ENCODE measurements at places on chromosomes 5 and 9. TPM values are rescaled to one million over a fixed set of nuclear protein-coding genes. Genes with fewer than 3 reads are reported as not detected.

GRCh38 chr9:124216474-124217176, 41.1 kb upstream of the NEK6 start:
- H3K4me3 ChIP-seq = peak overlapping the region; percentile 72
- peaks cover 57% of the 10 kb centered on the region for H3K4me1 ChIP-seq
- peaks cover 6% of the 10 kb centered on the region for H3K27me3 ChIP-seq

DNA sequence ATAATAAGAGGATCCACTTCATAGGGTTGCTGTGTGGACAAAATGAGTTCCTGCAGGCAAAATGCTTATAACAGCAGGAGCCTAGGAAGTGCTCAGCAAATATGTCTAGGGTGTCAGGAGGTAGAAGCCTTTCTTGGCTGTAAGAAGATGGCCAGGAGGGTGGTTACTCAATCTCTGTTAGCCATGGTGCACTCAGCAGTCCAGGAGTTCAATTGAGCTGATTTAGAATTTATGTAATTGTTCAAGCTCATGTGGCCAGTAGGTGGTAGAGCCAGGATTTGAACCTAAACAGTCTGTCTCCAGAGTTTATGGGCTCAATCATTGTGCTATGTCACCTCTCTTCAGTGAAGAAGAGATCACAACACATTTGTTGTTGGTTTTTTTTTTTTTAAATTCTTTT, 381.2 kb downstream of the KIF4B start:
- H3K4me3 ChIP-seq = no peak overlapping the region
- no peaks in the 10 kb centered on the region for H3K36me3 ChIP-seq
- H3K27me3 ChIP-seq = peaks cover 3% of the 10 kb centered on the region
- no peak overlapping the region for H3K27ac ChIP-seq
- H3K4me1 ChIP-seq = no peaks in the 10 kb centered on the region

DNA sequence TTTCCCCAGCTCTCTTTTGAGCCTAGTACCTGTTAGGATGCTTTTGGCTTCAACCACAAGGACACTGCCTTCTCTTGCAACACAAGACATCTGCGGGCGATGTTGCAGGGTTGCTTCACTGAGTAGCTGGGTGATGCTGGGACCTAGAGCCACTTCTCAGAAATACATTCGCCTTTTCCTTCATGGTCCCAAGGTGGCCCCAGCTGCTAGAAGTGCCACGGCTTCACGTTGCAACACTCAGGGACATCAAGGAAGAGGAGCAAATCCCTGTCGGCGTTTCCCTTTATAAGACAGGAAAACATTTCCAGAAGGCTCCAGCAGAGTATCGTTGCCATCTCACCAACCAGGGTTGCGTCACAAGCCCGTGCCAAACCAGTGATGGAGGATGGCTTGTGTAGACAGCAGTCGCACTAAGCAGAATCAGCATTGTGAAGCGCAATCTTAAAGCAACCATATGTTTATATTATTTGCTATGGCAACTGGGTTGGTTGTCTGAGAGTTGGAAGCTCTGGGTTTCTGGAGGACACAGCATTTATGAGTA, 62.7 kb downstream of the ANKRD33B start:
- DNase-seq = no peak
- H3K4me1 ChIP-seq = peaks cover 32% of the 10 kb centered on the region
- H3K27me3 ChIP-seq = no peaks in the 10 kb centered on the region

GRCh38 chr5:7897014-7897600, 28.2 kb downstream of the MTRR start:
- H3K27ac ChIP-seq = no peak overlapping the region
- H3K27me3 ChIP-seq = no peaks in the 10 kb centered on the region
- H3K4me1 ChIP-seq = peaks cover 8% of the 10 kb centered on the region
- H3K4me3 ChIP-seq = no peak overlapping the region

The ADCY2 gene
- total RNA-seq = not detected

DNA sequence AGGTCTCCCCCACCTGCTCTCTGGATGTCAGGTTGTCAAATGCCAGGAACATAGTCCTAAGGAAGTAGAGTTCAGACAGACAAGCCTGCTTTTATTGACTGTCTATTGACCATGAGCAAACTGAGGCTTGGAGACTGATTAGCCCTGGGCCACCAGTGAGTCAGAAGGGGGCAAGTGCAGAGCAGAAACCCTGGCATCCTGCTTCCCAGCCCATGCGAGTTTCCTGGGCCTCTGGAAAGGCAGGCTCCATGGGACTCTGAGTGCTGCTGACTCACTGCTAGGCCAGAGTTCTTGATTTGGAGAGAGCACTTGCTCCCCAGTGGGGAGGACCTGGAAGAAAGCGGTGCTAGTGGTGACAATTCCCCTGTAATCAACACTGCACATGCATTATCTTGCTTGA, 2.8 kb upstream of the HBEGF start:
- peaks cover 6% of the 10 kb centered on the region for H3K36me3 ChIP-seq
- H3K4me1 ChIP-seq = peaks cover 34% of the 10 kb centered on the region
- H3K27ac ChIP-seq = no peak overlapping the region
- H3K4me3 ChIP-seq = no peak overlapping the region
- peaks cover 13% of the 10 kb centered on the region for H3K27me3 ChIP-seq

DNA sequence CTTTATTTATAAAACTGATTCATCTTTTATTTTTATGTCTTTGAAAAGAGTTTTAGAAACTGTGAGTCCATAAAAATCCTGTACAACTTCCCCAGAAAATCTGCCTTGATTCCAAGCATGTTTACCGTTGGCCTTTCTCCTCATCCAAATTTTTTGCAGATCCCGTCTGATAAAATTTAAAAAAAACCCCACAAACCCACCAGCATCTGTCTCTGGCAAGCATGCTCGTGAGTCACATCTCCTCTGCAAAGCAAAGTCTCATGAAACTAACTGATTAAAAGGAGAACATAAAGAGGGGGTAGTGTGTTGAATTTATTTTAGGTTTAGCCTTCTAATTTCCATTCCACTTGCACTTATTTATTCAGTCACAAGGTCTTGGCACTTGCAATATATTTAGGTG, 109.4 kb downstream of the MAT2B start:
- H3K36me3 ChIP-seq = no peaks in the 10 kb centered on the region
- H3K4me3 ChIP-seq = no peak overlapping the region
- DNase-seq = no peak
- H3K4me1 ChIP-seq = no peaks in the 10 kb centered on the region
- no peak overlapping the region for H3K27ac ChIP-seq
- no peaks in the 10 kb centered on the region for H3K27me3 ChIP-seq

GRCh38 chr9:93087971-93088655, 7.9 kb upstream of the CARD19 start:
- peak overlapping the region; percentile 36 for H3K27ac ChIP-seq
- no peak overlapping the region for H3K4me3 ChIP-seq
- peaks cover 37% of the 10 kb centered on the region for H3K4me1 ChIP-seq
- H3K27me3 ChIP-seq = no peaks in the 10 kb centered on the region

DNA sequence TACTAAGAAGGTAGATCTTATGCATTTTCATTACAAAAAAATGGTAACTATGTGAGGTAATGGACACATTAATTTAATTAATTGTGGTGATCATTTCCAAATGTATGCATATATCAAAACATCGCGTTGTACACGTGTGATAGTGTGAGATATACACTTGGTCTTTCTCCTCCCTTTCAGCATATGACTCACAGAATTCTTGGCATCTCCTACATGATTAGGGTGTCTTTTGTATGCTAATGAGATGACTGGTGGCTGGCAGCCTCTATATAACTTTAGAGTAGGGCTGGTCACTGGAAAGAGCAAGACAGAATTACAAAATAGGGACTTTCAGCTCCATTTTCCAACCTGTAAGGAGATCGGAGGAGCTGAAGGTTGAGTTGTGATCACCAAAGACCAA, 1167.6 kb downstream of the CDH12 start:
- H3K27ac ChIP-seq = no peak overlapping the region
- DNase-seq = no peak
- H3K27me3 ChIP-seq = no peaks in the 10 kb centered on the region
- H3K36me3 ChIP-seq = no peaks in the 10 kb centered on the region

The NME5 gene
- total RNA-seq = not detected

- H3K27me3 ChIP-seq = peaks cover 2% of the 10 kb centered on the region
- H3K36me3 ChIP-seq = peaks cover 2% of the 10 kb centered on the region
- H3K27ac ChIP-seq = no peak overlapping the region
- H3K4me3 ChIP-seq = no peak overlapping the region
- no peaks in the 10 kb centered on the region for H3K4me1 ChIP-seq
Measured at GRCh38 chr5:56766926-56767325, 48.4 kb upstream of the MAP3K1 start.
